ENCODE measurements at places on chromosomes 7 and 10. TPM values are rescaled to one million over a fixed set of nuclear protein-coding genes. Genes with fewer than 3 reads are reported as not detected.

DNA sequence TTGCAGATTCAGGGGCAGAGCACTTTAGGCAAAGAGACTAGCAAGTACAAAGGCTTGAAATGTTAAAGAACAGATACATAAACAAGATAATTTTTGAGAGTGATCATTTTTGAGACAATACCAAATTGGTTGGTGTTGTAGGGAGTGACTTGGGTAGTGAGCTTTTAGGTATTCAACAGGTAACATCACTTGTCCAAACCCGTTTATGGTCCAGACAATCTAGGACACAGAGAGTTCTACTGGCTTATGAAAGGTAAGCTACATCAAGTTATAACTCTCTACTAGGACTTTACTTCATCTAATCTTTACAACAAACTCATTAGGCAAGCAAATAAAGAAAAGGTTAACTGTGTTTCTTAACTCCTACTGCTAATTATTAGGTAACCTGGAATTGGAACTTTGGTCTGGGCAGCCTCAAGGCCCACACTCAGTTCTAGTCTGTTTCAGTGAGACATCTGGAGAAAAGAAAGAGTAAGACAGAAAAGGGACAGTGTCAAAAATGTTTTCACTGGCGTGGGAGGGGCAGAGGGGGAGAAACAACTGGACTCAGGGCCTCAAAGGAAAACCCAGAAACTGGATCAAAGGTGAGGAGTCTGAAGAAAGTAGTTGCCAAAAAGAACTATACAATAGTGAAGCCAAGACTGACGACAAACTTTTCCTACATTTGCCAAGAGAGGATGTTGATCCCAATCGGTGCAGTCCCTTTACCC, 39.2 kb downstream of the GNAT3 start:
- DNase-seq: no peak

- DNase-seq: no peak
Observed at GRCh38 chr10:99444383-99445045, 14.1 kb upstream of the GOT1 start.

DNA sequence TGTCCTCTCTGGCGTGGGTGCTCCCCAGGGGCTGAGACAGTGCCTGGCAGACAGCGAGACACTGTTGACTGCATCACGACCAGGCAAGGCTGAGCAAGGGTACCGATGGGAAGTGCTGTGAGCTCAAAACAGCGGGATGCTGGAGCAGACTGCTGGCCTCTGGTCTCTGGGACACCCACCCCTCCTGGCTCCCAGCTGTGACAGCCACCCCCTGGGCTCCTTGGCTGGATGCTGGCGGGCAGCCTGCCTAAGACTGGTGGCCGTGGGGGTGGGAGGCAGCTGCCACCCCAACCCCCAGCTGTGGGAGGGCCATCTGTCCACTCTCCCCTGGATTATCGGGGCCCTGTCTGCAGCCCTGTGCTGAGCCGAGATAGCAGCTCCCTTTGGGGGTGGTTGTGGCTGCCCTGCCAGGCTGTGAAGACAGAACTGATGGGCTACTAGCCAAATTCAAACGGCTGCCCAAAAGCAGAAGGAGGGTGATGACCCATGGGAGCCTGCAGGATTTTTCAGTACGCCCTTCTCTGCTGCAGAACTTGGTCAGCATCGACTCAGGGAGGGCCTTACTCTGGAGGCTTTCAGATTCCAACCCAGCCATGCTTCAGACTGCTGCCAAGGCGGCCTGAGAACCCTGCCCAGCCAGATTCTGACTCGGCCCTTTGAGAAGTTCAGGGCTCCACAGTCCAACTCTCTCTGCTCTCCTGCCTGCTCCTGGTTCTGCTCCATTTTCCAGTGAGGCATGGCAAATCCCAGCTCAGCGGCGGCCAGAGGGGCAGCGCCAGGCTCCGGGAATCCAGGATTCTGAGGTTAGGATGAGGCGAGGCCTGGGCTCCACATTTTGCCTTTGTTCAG, 125.3 kb downstream of the NEURL1 start:
- DNase-seq: peak; percentile 49

GRCh38 chr10:6171881-6172695, 30.6 kb upstream of the PFKFB3 start:
- DNase-seq: no peak

DNA sequence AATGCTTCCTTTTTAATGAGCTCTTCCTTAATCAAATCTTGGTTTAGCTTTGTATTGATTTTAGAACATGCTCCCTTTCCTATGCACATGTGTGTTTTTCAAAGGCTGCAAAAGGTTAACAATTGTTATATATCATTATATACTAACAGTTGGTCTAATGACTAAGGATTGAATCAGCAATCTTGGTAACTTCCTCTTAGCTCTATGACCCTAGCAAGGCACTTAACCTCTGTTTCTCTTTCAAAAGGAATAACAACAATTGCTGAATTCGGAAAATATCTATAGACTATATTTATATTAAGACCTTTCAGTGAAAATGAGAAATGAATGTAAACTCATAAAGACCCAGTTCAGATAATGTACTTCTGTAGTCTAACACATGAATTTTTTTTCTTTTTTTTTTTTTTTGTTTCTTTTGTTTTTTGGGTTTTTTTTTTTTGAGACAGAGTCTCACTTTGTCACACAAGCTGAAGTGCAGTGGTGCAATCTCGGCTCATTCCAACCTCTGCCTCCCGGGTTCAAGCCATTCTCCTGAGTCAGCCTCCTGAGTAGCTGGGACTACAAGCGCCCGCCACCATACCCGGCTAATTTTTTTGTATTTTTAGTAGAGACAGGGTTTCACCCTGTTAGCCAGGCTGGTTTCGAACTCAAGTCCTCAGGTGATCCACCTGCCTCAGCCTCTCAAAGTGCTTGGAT, 48.8 kb downstream of the HOXA1 start:
- no peak for DNase-seq

FGFBP3 gene
- 0.81 TPM for total RNA-seq

DNA sequence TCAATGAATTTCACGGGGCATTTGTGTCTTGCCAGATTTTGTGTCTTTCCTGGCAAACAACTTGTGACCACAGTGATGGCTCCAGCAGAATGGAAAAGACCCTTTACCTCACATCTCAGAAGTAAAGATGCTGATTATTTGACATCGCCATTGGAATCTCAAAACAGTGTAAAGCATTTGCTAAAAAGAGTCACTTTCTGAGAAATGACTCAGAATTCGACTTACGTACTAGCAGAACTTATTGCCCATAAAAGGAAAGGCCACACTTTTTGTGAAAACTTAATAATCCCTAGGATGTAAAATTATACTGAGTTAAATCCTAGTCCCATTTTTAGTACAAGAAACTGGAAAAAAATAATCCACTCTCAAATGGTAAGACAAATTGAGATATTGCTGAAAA, 35.9 kb upstream of the PRKCQ start:
- DNase-seq: no peak

- no peak for DNase-seq
Observed at GRCh38 chr10:14585287-14586193, 189.2 kb downstream of the FAM107B start.

EGR2 gene
- 14.3 TPM for total RNA-seq

Data from natural killer cell treated with Interleukin-12 subunit alpha and Interleukin-12 subunit beta and Interleukin-15 and Interleukin-18, amount 100 ng/mL, for 72 hours (primary cell).